Naive thymus-derived CD4-positive, alpha-beta T cell (primary cell): ENCODE measurements at places on chromosomes 3 and 15. TPM values are rescaled to one million over a fixed set of nuclear protein-coding genes. Genes with fewer than 3 reads are reported as not detected.

GRCh38 chr15:63752075-63752684 is 81.6 kb downstream of the HERC1 start:
- peak; percentile 39 for DNase-seq

DNA sequence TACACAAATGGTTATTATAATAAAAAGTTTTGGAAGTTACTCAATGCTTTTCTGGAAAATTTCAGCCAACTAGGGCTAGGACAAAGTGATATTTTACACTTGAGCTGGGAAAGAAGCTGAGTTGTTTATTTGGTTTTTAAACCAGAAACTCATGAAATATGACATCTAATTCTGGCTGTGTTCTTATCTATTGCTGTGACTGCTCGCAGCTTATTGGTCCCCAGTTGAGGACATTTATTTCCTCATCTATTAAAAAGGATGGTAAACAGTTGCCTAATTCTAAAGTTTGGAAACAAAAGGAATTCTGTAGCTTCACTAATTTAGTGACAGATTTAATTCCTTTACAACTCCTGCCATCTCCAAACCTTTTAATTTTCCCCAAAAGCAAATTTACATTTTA is 487.6 kb upstream of the IL12A start:
- no peak for DNase-seq

- DNase-seq, result no peak
Observed at GRCh38 chr3:158508481-158508880, 62.5 kb upstream of the MLF1 start.

- DNase-seq, result no peak
Observed at GRCh38 chr3:172030181-172030580, 9.2 kb upstream of the FNDC3B start.

- no peak for DNase-seq
Observed at GRCh38 chr3:185504636-185505035, 5.8 kb upstream of the TMEM41A start.

DNA sequence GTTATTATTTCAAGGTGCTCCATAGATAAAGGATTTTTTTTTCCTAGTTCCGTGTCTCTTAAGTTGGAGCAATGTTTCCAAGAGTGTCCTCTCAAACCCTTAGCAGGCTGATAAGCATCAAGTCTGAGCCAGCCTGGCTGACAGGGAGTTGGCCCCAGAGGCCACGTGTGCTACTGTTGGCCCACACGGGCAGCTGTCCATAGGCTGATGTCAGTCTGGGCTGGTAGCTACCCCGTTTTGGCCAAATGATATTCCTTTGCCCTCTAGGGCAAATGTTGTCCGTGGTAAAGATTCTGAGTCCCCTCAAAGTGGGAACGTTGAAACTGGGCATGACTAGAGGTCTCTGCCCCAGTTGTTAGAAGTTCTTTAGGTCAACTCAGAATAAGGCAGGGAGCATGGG is 99.4 kb downstream of the FLNB start:
- DNase-seq, result no peak

The IL5RA gene
- not detected in 2 replicates for total RNA-seq

The PLA1A gene
- not detected in 2 replicates for total RNA-seq

The NDN gene
- not detected for total RNA-seq

The SYNPR gene
- not detected for total RNA-seq

The SNX33 gene
- total RNA-seq, result 3.4 TPM
